Activated CD4-positive, alpha-beta T cell treated with anti-CD3 and anti-CD28 coated beads for 36 hours (primary cell): ENCODE measurements at places on chromosomes 7 and 10. TPM values are rescaled to one million over a fixed set of nuclear protein-coding genes. Genes with fewer than 3 reads are reported as not detected.

DNA sequence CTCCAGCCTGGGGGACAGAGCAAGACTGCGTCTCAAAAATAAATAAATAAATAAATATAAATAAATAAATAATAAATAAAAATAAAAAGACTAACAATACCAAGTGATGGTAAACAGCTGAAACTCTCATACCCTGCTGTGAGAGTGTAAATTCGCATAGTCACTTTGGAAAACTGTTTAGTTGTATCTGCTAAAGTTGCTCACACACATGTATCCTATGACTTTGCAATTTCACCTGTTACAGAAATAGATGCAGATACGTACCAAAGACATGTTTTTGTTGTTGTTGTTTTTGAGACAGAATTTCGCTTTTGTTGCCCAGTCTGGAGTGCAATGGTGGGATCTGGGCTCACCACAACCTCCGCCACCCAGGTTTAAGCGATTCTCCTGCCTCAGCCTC lies 135.7 kb downstream of the IDE start:
- H3K27ac ChIP-seq = no peak overlapping the region
- DNase-seq = no peak
- no peaks in the 10 kb centered on the region for H3K4me1 ChIP-seq
- no peaks in the 10 kb centered on the region for H3K27me3 ChIP-seq
- no peak overlapping the region for H3K4me3 ChIP-seq

DNA sequence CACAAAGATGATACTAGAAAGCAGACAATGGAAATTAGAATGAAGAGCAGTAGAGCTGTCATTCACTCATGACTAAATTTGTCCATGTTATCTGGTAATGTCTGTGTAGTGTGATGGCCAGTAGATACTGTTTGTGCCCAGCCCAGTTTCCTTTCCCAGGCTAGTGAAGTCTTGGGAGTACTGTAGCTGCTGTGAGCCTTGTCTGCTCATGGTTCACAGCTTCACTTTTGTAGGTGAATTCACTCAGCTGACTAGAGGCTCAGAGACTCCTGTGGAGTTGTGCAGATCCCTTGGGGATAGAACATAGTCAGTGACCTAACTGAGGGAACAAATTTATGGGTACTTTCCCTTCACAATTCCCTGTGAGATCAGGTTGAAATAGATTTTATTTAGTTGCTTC lies 572.5 kb downstream of the ARL4A start:
- no peaks in the 10 kb centered on the region for H3K4me1 ChIP-seq
- no peak overlapping the region for H3K27ac ChIP-seq
- H3K4me3 ChIP-seq = no peak overlapping the region
- H3K36me3 ChIP-seq = no peaks in the 10 kb centered on the region
- H3K27me3 ChIP-seq = peaks cover 7% of the 10 kb centered on the region

DNA sequence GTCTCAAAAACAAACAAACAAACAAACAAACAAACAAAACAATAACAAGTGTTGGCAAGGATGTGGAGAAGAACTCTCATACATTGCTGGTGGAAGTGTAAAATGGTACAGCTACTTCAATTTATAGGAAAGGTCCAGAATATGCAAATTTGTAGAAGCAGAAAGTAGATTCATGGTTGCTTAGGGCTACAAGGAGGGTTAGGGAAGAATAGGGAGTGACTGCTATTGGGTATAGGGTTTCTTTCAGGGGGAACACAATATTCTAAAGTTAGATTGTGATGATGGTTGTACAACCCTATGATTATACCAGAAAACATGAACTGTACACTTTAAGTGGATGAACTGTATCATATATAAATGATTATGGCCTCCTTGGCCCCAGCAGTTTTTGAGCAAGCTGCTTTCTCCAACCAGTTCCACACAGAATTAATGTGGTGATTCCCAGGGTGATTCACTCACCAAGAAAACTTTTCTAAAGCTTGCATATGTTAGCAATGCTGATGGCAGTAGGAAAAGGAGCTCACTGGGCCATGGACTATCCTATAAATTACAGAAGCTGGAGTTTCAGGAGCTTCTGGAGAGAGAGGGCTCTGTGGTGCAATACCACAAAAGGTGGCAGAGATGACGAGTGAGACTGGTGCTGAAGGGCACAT lies 52.8 kb upstream of the KCNIP2 start:
- peaks cover 4% of the 10 kb centered on the region for H3K36me3 ChIP-seq
- H3K27ac ChIP-seq = no peak overlapping the region
- H3K4me3 ChIP-seq = no peak overlapping the region
- no peak for DNase-seq

GRCh38 chr10:92076722-92077121 lies 153.2 kb downstream of the BTAF1 start:
- no peak overlapping the region for H3K4me3 ChIP-seq
- no peaks in the 10 kb centered on the region for H3K27me3 ChIP-seq
- no peak for DNase-seq
- no peaks in the 10 kb centered on the region for H3K4me1 ChIP-seq
- peaks cover 5% of the 10 kb centered on the region for H3K36me3 ChIP-seq

DNA sequence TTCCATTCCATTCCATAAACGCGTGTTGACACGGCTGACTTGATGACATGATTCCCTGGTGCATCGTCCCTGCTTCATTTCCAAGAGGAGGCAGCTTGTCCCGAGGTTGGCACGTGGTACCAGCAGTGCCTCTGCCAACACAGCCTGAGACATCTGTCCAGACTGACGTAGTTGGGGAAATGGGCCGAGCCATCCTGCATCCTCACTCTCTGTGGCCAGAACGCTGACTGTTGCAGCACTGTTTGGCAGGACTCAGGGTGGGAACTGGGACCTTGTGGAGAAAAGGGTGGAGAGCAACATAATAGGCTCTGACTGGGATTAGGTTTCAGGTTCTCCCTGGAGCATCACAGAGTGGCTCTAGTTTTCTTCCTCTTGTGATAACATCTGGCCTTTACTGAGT lies 118.6 kb upstream of the BTBD16 start:
- H3K4me1 ChIP-seq = no peaks in the 10 kb centered on the region
- no peak overlapping the region for H3K27ac ChIP-seq
- H3K36me3 ChIP-seq = no peaks in the 10 kb centered on the region
- peaks cover 7% of the 10 kb centered on the region for H3K27me3 ChIP-seq
- no peak for DNase-seq

- peaks cover 70% of the 10 kb centered on the region for H3K4me1 ChIP-seq
- H3K27me3 ChIP-seq = no peaks in the 10 kb centered on the region
- H3K4me3 ChIP-seq = no peak overlapping the region
- no peak for DNase-seq
Measured at GRCh38 chr7:76340617-76341131, 18.1 kb downstream of the YWHAG start.

DNA sequence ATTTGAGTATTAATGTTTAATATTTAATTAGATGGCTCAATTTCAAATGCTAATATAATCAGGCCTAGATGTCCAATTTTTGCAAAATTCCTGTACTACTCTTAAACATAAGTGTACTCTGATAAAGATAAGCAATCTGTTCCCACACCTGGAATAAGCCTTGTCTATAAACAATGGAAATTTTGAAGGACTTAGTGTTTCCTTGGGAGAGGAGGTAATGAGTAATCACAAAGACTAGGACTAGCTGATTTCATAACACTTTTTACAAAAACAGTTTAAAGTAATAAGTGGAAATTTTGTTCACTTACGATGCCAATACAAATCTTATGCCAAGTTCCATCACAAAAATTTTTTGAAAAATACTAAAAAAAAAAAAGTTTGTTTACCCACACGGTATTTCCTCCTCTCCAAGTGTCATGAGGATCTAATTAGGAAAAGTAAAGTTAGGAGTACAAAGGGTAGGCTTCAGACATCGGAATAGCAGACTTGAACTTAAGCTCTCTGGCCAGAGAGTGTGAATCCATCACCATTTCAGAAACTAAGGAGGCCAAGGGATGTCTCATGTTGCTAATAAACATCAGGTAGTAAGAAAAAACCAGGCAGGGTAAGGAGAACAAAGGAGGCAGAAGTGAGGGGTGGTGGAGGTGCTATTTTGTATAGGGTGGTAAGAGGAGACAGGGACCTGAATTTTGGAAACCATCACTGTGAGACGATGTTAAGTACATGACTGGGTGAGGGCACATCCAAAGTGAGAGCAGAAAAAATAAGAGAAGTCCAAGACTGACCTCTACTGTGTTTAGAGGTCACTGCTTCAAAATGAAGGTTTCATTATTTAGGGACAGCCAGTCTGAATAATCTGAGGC lies 61.3 kb downstream of the RAPGEF5 start:
- H3K27ac ChIP-seq = no peak overlapping the region
- H3K27me3 ChIP-seq = peaks cover 4% of the 10 kb centered on the region
- no peaks in the 10 kb centered on the region for H3K36me3 ChIP-seq
- DNase-seq = no peak

DNA sequence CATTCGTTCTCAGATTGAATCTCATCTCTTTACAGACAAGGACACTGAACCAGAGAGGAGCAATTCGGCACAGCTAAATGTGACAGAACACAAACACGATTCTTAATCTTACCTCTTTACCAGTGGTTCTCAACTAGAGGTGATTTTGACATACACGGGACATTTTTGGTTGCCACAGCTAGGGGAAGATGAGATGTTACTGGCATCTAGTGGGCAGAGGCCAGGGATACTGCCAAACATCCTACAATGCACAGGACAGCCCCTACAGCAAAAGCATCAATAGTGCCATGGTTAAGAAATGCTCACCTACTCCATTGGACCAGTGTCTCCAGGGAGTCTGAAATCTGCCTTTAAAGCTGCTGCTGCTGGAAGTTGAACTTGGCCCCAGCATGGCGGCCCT lies 27.3 kb downstream of the PDE1C start:
- no peaks in the 10 kb centered on the region for H3K4me1 ChIP-seq
- no peak for DNase-seq
- H3K36me3 ChIP-seq = no peaks in the 10 kb centered on the region
- no peak overlapping the region for H3K27ac ChIP-seq

GRCh38 chr10:17548770-17549169 lies 68.4 kb downstream of the HACD1 start:
- H3K4me1 ChIP-seq = no peaks in the 10 kb centered on the region
- H3K27ac ChIP-seq = no peak overlapping the region
- H3K4me3 ChIP-seq = no peak overlapping the region
- H3K36me3 ChIP-seq = no peaks in the 10 kb centered on the region
- no peak for DNase-seq
- H3K27me3 ChIP-seq = no peaks in the 10 kb centered on the region

- peak; percentile 72 for DNase-seq
- peaks cover 27% of the 10 kb centered on the region for H3K4me1 ChIP-seq
- H3K4me3 ChIP-seq = peak overlapping the region; percentile 60
- peak overlapping the region; percentile 83 for H3K27ac ChIP-seq
- no peaks in the 10 kb centered on the region for H3K36me3 ChIP-seq
Measured at GRCh38 chr7:142384493-142384922, 126.7 kb upstream of the PRSS58 start.

- H3K27me3 ChIP-seq = no peaks in the 10 kb centered on the region
- no peak for DNase-seq
- H3K27ac ChIP-seq = peak overlapping the region; percentile 76
- H3K36me3 ChIP-seq = peaks cover 17% of the 10 kb centered on the region
Measured at GRCh38 chr7:66920256-66920655, 769 bp upstream of the TMEM248 start.

DNA sequence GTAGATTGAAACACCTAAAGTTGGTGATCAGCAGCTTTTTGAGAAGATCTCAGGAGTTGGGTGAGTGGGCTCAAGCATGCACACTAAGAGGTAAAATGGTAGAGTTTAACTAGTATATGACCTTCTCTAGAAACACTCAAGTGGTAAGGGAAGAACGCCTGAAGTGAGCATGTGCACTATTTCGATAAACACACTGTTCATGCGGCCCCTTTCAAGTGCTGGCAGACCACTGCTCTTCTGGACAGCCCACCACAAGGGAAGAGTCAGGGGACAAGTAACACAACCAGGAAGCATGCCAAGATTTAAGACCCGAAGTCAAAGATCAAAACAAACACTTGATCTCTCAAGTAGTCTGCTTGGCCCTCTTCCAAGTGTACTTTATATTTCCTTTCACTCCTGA lies 519.5 kb upstream of the ZWINT start:
- no peaks in the 10 kb centered on the region for H3K27me3 ChIP-seq
- no peak overlapping the region for H3K4me3 ChIP-seq
- H3K36me3 ChIP-seq = no peaks in the 10 kb centered on the region
- DNase-seq = no peak
- H3K4me1 ChIP-seq = no peaks in the 10 kb centered on the region

DNA sequence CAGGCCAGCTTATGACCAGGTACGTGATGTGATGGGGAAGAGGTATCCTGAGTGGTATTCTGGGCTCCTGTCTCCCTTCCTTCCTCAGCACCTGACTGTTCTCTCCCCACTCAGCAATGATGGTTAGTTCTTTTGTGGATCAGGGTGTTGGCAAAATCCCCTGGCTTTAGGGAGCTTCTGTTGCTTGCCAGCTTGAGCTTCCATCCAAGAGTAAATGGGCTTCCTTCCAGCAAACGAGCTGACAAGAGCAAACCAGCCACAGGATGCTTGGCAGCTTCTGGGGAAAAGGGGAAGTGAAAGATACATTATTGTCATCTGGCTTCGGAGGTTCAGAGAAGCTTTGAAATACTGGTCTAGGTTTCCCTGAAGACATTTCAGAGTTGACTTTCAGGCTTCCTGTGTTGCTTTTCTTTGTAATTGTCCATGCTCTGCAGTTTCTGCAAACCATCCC lies 5.2 kb downstream of the DUSP5 start:
- peaks cover 79% of the 10 kb centered on the region for H3K4me1 ChIP-seq
- peaks cover 87% of the 10 kb centered on the region for H3K36me3 ChIP-seq
- peak overlapping the region; percentile 95 for H3K4me3 ChIP-seq
- peak overlapping the region; percentile 94 for H3K27ac ChIP-seq

GRCh38 chr10:24618401-24618800 lies 105.3 kb downstream of the ARHGAP21 start:
- H3K27me3 ChIP-seq = no peaks in the 10 kb centered on the region
- DNase-seq = no peak
- peaks cover 1% of the 10 kb centered on the region for H3K36me3 ChIP-seq
- peaks cover 47% of the 10 kb centered on the region for H3K4me1 ChIP-seq
- peak overlapping the region; percentile 68 for H3K27ac ChIP-seq

- no peak overlapping the region for H3K4me3 ChIP-seq
- no peak for DNase-seq
- peaks cover 2% of the 10 kb centered on the region for H3K27me3 ChIP-seq
- H3K36me3 ChIP-seq = no peaks in the 10 kb centered on the region
- no peaks in the 10 kb centered on the region for H3K4me1 ChIP-seq
Measured at GRCh38 chr7:12827920-12828319, 140.5 kb downstream of the ARL4A start.

DNA sequence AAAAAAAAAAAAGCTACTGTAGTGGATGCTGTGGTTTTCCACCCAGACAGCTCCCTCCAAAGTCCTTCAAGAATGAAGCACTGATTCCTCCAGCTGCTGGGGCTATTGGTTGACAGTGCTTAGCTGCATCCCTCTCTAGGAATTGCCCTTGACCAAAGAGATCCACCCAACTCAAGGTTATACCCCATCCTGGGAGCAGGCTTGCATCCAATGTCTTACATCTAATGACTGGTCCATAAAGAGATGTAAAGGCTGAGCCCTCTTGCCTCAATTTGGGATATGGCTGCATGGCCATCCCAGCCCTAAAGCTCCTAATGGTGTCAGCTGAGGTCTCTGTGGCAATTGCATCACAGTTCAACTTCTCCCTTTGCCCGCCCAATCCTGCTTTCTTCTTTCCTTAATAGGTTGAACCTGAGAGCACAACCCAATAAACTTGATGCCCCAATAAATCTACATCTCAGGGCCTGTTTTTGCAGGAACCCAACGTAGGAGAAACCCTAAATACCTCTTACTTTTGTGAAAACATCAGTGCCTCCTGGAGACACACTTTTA lies 4.4 kb downstream of the GPR37 start:
- DNase-seq = no peak
- no peak overlapping the region for H3K4me3 ChIP-seq
- H3K27me3 ChIP-seq = peaks cover 37% of the 10 kb centered on the region
- peaks cover 13% of the 10 kb centered on the region for H3K4me1 ChIP-seq

The H2BK1 gene
- not detected for total RNA-seq

The SPDYE16 gene
- total RNA-seq = not detected

The BRI3 gene
- total RNA-seq = 45.1 TPM

The CYP2C19 gene
- total RNA-seq = not detected

The MRLN gene
- not detected for total RNA-seq
